ENCODE measurements at places on chromosomes 7 and 10. TPM values are rescaled to one million over a fixed set of nuclear protein-coding genes. Genes with fewer than 3 reads are reported as not detected.
A peak's percentile ranks its signal among the peaks of the same experiment; 100 is the strongest.

DNA sequence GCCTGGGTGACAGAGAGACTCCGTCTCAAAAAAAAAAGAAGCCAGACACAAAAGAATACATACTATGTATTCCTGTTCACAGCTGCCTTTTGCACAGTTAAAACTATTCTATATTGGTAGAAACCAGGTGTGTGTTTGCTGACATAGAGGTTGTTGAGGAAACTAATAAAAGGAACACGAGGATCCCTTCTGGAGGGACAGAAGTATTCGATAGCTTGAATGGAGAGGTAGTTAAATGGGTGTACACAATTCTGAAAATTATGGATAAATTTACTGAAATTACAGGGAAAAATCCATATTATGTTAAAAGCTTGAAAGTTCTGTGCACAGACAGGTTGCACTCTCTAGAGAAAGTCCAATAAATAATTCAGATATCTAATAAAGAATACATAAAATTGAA, 71.5 kb downstream of the CUBN start:
- DNase-seq: no peak

DNA sequence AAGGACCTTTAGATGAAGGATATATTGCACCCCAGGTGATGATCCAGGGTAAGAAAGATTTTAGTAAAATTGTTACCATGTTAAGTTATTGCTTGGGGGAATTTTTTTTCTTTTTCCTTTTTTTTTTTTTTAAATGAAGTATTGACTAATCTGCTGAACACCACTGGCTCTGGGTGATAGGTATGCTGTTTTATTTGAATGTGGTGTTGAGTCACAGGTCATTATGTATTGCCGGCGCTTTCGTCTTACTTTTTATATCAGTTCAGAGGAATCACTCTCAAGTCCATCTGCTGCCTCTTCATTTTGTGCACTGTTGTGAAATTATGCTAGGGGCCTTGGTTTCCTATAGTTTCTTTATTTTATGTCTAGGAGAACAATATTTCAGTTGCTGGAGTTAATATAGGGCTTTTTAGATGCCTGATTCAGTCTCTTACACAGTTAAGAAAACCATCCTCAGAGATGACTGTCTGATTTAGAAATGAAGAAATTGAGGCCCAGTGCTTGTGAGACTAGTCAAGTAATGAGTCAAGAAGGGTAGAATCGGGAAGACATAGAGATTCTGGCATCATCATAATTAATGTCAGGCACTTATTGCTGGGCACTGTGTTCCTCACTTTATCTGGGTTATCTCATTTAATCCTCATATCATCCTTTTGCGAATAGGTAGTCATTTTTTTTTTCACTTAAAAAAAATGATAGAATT, 38.7 kb downstream of the NRF1 start:
- DNase-seq: no peak

Gene UNCX
- polyA plus RNA-seq: not detected

Gene HOXA2
- polyA plus RNA-seq: 16.0 TPM

DNA sequence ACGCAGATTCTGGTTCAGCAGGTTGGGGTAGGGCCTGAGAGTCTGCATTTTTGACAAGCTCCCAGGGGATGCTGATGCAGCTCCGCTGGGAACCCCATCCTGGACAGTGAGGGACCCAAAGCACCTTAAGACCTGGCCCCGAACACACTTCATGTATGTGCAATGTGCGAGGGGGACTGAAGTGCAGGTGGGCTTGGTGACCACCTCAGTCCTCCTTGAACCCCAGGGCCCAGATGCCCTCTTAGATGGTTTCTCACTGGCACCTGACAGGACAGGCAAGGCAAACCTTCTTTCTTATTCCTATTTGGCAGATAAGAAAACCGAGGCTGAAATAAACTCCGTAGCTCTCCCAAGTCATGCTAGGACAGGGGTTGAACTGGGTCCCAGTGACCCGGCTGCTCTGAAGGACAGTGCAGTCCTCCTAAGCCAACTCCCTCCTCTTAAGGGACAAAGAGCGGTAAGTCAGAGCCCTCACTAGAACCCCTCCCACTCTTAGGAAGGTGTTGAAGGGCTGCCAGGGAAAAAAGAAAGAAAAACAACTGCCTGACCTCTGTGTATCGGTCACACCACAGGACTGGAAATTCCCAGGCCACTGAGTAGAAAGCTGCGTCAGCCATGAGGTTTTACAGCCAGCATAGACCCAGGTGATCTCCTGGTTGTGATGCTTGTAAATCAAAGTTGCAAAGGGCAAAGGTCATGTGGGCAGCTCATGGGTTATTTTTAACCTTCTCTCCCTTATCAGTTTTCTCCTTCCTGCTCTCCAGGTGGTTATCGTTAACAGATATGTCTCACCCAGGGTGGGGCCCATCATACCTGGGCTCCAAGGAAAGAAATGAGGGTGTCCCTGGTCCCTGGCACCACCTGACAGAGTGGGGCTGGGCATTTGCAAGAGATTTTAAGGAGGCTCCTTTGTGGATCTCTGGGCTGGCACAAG, 90.9 kb upstream of the SMNDC1 start:
- DNase-seq: no peak

GRCh38 chr10:8057636-8058273, 3.3 kb downstream of the GATA3 start:
- no peak for DNase-seq

Gene DNAJB12
- polyA plus RNA-seq: 26.3 TPM

DNA sequence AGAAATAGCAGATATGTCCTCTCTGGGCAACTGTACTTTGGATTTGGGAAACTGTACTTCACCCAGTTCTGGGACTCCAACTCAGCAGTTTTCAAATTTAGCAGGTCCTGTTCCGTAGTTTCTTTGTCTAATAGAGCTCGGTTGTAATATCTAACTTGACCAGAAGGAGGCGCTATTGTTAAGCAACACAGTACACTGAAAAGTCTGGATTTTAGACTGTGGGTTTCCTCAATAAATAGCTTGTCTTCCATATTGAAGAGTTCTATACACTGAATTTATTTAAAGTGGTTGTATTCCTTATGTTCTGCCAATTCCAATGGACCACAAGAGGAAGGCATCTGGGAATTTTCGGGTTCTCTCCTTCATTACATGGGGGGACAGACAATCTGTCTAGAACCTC, 39.8 kb downstream of the ELFN1 start:
- DNase-seq: no peak

GRCh38 chr7:94003446-94004023, 620 bp downstream of the BET1 start:
- DNase-seq: no peak

DNA sequence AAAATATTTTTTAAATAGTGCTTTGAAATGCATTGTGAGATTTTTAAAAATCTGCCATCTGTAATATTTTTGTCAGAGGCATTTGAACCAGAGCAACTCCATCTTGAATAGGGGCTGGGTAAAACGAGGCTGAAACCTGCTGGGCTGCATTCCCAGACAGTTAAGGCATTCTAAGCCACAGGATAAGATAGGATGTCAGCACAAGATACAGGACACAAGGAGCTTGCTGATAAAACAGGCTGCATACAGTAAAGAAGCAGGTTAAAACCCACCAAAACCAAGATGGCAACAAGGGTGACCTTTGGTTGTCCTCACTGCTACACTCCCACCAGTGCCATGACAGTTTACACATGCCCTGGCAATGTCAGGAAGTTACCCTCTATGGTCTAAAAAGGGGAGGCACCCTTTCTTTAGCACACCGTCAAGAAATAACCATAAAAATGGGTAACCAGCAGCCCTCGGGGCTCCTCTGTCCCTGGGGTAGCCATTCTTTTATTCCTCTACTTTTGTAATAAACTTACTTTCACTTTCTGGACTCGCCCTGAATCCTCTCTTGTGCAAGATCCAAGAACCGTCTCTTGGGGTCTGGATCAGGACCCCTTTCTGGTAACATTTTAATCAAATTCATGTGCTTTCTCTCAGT, 273.7 kb downstream of the SEMA3D start:
- no peak for DNase-seq

Gene TBX20
- not detected for polyA plus RNA-seq

DNA sequence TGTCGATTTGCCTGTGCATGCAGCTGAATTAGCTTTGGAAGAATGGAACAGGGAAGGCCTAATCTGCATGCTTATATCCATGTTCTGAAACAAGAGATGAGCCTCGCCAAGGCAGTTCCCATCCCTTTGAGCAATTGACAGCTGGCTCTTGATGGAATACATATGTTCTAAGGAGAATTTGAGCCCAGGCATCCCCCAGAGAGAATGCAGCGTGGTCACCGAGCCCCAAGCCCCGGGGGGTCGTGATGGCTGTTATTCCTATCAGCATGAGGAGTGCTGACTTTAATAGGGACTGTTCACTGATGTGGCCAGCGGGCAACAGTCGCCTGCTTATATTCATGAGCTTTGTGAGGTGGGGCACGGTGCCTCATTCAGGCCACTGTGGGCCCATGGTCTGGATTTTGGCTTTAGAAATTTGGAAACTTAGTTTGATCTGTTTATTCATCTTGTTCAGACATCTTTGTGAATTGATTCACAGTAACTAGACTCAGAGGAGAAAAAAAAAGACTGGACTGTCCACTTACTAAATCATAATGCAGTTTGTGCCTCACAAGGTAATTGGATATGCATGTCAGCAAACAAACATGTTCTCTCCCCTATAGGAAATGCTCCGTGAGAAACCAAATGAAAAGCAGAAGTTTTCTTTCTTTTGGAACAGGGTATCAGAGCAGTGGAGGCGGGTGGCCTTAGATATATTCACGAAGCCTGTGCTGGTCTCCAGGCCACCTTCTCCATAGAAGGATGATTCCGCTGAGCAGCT, 204.9 kb downstream of the CCDC3 start:
- peak; percentile 34 for DNase-seq

- DNase-seq: no peak
These were observed 27.9 kb downstream of the BAIAP2L1 start for GRCh38 chr7:98372993-98373392.

DNA sequence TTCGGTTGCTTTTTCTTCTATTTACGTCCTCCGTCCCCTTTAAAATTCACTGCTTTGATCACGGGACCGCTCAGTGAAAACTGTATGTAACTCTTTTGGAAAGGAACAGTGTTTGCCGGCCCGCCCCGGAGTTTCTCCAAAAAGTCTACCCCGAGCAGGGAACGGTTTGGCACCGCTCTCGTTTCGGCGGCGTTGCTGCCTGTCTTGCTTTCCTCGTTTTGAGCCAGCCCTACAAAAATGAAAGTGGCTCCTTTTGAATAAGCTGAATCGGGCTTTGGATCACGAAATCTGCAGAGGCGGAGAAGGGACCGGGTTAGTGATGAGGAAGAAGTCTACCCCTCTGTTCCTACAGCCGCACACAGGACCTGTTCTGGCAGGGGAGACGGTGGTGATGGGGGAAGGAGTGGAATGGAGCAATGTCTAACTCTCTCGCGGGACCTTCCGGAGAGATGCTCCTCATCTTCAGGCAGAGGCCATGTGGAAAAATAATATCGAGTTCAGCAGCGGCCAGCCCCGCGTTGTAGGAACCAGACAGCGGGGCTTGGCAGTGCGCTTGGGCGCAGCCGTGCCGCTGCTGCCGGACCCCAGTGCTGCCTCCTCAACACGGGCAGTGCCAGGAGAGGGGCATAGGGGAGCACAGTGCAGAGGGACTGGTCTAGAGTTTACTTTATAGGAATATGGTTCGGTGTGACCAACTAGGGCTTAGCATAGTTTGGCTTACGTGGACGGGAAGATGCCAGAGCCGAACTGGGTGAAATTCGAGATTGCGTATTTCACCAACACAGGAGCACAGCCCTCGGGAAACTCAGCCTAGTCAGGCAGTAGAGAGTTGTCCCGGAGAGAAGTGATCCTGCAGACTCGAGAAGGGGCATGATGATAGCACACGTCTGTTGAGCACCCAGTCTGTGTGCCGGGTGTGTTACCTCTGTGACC, 1.4 kb downstream of the HTRA1 start:
- DNase-seq: no peak

GRCh38 chr7:29217113-29217512, 22.5 kb downstream of the CHN2 start:
- no peak for DNase-seq

- no peak for DNase-seq
These were observed 8.4 kb upstream of the IFT22 start for GRCh38 chr7:101330011-101330484.

GRCh38 chr10:20778008-20778757, 118.9 kb downstream of the NEBL start:
- DNase-seq: no peak

Gene LRRTM3
- 1.7 TPM for polyA plus RNA-seq

- no peak for DNase-seq
These were observed 290.9 kb downstream of the SUGCT start for GRCh38 chr7:40425696-40426095.

GRCh38 chr7:88200261-88200660, 19.6 kb downstream of the SRI start:
- DNase-seq: no peak

- no peak for DNase-seq
These were observed 10.0 kb upstream of the EMX2 start for GRCh38 chr10:117532451-117533107.

- no peak for DNase-seq
These were observed 31.5 kb downstream of the CUL1 start for GRCh38 chr7:148729984-148730733.

GRCh38 chr7:139441961-139442360, 41.5 kb downstream of the KLRG2 start:
- no peak for DNase-seq

DNA sequence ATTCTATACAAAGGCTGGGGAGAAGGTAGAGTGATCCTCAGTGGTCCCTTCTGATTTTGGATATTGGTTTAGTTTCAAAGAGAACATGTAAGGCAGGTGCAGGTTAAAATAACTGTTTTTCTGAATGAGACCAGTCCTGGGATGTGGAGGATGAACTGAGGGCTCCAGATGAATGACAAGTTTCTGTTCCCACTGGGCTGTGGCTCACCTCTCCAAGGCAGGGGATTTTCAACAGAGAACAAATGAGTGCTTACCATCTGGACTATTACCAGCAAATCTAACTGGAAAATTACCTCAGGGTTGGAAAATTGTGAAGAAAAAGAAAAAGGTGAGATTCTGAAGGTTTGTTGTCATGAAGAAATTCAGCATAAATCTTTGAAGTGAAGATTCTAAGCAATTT, 8.0 kb downstream of the LAMB4 start:
- no peak for DNase-seq

DNA sequence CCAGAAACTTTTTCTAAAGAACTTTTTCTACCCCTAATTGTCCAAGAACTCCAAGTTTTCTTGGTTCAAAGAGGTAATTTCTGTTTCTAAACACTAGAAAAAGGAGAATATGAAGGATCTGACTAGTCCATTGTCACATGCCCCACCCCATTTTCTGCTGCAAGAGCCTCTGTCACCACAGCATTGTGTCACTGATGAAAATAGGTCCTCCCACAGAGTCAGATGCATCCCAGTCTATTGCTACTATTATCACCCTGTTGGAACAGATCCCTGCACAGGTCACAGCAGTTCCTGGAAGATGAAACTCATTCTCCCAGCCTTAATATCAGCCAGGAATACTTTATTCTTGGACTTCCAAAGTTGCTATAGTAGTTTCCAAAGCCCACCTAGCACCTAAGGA, 7.5 kb upstream of the CFTR start:
- DNase-seq: no peak

GRCh38 chr7:122975341-122975740, 20.2 kb downstream of the TAS2R16 start:
- DNase-seq: no peak

Gene PON1
- polyA plus RNA-seq: 1.2 TPM

Gene IGFBP3
- polyA plus RNA-seq: 63.1 TPM

Gene PHYHIPL
- 0.69 TPM for polyA plus RNA-seq
